ENCODE measurements at places on chromosomes 4 and X.
A peak's percentile ranks its signal among the peaks of the same experiment; 100 is the strongest.

- no peak for DNase-seq
These were observed 98.2 kb downstream of the HPRT1 start for GRCh38 chrX:134558133-134558532.

DNA sequence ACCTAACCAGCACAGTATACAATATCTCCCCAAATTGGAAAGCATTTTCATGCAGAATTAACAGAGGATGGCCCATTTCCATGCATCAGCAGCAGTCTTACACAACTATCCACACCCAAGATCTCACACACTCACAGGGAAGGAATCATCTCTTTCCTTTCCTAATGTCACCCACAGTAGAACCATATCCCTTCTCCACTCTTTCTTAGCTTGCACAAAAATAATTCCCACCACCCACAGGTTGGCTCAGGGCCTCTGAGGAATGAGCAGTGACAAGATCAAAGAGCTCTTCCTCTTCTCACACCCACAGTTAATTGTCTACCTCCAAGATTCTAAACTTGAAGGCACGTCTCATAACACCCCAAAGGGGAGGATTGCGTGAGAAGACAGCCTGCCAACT lies 217.7 kb upstream of the VEGFC start:
- DNase-seq: no peak

- DNase-seq: no peak
These were observed 70.8 kb upstream of the PACRGL start for GRCh38 chr4:20629186-20630106.

- peak; percentile 35 for DNase-seq
These were observed 28.1 kb downstream of the SLC25A43 start for GRCh38 chrX:119427024-119427794.

GRCh38 chr4:5101571-5101970 lies 50.3 kb downstream of the STK32B start:
- DNase-seq: peak; percentile 78

- no peak for DNase-seq
These were observed 68.0 kb upstream of the HELT start for GRCh38 chr4:184950117-184950830.

DNA sequence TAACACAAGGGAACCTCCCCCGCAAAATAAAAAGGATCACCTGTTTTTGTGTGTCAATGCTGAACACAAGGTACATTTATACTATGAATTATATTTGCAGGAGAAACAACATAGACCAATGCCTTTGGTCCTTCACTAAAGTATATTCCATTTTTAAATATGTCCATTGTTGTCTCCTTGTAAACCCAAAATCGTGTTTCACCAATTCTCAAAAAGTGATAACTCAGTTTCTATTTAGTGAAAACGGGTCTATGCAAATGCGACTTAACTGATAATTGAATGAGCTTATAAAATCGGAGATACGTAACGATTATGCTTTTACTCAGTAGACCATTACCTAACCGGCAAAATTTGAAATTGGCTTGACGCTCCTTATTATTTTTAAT lies 2.1 kb downstream of the BRWD3 start:
- no peak for DNase-seq

GRCh38 chrX:17497193-17497592 lies 122.2 kb downstream of the NHS start:
- no peak for DNase-seq

GRCh38 chrX:10549280-10549679 lies 71.1 kb downstream of the MID1 start:
- no peak for DNase-seq

DNA sequence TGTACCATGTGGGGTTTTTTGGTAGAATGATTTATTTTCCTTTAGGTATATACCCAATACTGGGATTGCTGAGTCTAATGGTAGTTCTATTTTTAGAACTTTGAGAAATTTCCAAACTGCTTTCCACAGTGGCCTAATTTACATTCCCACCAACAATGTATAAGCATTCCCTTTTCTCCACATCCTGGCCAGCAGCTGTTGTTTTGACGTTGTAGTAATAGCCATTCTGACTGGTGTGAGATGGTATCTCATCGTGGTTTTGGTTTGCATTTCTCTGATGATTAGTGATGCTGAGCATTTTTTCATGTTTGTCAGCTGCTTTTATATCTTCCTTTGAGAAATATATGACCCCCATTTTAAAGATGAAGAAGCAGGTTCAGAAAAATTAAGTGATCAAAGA lies 153.7 kb downstream of the CBR4 start:
- peak; percentile 44 for DNase-seq

DNA sequence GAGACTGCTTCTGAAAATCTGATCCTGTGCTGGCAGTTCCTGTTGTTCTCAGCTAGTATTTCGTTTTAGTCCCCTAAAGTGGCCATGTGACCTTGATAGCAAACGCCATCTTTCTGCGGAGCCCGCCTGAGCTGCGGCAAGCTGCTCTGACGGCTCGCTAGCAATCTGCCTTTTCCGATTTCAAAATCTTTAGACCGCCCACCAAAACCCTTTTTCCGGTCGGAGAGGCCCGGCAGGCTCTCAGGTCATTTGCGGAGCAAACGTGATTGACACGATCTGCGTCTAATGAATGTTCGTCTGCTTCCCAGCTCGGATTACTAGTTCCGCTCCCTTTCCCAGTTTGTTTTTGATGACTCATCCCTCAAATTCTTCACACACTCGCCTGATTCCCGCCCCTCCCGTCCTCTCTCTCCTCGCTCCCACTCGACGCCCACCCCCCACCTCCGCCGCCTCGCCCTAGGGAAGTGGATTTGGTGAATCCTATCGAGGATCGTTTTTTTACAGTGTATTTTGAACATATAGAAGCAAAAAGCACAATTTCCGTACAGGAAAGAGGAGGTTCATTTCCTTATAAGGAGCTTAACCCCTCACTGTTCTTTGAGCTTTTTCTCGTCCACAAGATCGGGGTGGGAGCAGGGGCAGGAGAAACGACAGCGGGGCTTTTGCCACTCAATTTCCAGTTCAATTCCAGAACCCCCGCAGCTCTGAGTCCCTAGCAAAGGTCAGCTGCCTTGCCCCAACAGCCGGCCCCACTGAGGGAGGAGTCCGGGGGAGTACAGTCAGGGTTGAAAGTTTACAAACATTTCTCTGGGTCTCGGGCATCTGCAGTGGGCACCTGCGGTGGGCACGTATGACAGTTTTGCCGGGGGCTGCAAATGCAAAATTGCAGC lies 37.5 kb downstream of the NLGN3 start:
- peak; percentile 94 for DNase-seq

- DNase-seq: no peak
These were observed 184.5 kb downstream of the ARHGAP10 start for GRCh38 chr4:147916351-147916750.

DNA sequence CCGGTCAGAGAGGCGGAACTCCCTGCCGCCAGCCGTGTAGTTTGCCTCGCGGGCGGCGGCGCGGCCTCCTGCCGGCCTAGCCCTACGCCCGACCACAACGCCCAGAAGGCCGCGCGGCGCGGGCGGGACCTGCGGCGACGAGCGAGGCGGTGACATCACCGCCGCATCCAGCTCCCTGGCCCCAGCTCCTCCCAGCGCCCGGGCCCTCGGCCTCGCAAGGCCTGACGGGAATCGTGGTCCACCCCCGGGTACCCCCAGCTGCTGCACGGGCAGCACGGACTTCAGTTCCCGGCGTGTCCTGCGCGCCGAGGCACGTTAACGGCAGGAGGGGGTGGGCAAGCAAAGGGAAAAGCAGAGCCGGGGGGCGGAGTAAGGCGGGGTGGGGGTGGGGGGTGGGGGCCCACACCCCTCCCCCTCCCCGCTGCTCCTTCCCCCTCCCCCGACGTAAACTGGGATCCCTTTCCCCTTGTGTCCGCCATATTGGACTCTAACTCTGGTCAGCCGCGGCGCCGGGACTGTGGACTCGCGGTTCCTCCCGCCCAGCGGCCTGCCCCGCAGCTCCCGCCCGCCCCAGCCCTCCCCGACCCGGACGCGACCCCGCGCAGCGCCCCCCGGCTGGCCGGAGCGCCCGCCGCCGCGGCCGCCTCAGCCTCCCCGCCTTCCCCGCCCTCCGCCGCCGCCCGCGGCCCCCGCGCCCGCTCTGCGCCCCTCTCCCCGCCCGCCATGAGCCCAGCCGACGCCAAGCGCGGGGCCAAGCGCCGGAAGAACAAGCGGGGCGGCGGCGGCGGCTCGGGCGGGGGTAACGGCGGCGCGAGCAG lies at the start of gene FAM193A:
TSS of gene FAM193A (plus strand) at position 455 of the 818 bp plus-strand sequence. CDS start at position 724, 269 bp downstream.
- DNase-seq: peak; percentile 99

DNA sequence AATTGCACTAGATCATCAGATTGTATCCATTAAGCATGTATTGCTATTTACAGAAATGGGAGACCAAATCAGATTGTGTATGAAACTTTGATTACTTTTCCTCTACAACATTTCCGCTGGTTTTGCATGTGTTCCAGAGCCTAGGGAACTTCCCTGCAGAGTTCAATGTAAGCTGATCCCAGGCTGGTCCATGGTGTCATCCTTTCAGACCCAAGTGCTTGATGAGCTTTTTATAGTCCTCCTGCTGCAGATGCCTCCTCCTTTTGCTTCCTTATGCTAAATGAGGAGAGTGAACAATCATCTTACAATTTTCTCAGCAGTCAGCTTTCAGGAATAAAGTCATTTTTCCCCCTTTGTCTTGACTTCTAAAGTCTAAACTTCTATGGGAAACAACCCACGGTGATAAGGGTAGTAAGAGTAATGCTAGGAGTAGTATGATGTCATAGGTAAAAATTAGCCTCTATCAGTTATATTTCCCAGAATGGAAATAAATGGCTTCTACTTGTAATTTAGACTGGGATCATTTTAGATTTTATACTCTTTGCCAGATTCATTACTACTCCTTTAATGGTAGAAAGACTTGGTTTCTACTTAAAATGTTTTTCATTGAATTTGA lies 55.1 kb upstream of the SLC4A4 start:
- no peak for DNase-seq

- no peak for DNase-seq
These were observed 17.7 kb upstream of the LAMP2 start for GRCh38 chrX:120486786-120487185.

DNA sequence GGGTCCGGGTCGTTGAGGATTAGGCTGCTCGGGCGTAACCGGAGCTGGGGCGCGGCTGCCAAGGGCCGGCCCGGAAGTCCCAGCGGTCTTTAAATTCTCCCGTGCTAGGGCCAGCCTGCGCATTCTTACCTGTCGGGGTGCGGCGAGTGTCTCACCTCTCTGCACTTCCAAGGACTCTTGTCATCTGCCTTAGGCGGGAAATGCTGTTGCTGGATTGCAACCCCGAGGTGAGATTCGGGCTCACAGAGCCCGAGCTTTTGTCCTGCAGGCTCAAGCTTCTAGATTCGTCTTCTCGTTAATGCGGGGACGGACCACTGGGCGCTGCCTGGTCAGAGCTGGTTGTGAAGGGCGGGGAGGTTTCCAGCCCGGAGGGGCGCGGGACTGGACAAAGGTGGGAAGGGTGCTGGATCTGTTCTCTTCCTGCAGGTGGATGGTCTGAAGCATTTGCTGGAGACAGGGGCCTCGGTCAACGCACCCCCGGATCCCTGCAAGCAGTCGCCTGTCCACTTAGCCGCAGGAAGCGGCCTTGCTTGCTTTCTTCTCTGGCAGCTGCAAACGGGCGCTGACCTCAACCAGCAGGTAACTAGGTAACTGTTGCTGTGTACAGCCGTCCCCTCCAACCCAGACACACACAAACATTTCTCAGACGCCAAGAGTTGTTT lies at the start of gene ANKRD37:
TSS of gene ANKRD37 (plus strand) at position 118 of the 662 bp plus-strand sequence. CDS start at position 201, 83 bp downstream.
- DNase-seq: no peak

DNA sequence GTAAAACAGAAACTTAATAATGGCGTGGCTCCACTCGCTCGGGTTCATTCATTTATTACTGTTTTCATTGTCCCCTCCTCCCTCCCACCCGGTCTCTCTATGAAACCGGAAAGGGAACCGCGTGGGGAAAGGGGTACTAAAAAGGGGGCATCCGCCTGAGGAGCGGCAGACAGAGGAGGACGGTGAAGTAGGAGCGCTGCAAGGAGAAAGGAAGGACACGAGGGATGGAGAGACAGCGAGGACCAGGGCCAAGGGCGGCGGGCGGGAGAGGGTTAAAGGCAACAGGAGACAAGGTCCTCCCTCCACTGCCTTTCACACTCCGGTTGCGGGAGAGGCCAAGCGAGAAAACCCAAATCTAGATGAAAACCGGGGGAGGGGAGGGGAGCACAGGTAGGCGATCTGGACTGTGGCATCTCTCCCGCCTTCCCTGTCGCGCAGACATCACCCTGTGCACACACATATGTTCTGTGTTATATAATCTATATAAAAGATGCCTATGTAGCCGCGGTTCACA lies 829 bp downstream of the ELOVL6 start:
- peak; percentile 52 for DNase-seq

DNA sequence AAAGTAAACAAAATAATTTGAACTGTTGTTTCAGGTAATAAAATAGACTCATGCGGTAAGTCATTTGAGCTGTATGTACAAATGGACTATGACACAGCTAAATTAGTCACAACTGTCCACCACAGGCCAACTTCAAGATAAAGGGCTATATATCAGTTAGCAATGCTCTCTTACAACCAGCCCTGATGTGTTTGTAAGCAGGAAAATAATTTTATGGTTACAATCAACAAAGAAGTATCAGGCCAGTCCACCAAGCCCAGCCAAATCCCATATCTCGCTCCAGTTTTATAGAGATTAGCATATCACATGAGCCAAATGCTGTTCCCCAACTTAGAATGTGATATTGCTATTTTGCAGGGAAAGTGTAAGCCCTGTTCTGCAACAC lies 511 bp upstream of the DUSP21 start:
- DNase-seq: no peak

GRCh38 chrX:8955511-8955910 lies 78.4 kb downstream of the FAM9B start:
- no peak for DNase-seq

GRCh38 chrX:75086731-75087195 lies 69.3 kb downstream of the ABCB7 start:
- no peak for DNase-seq

DNA sequence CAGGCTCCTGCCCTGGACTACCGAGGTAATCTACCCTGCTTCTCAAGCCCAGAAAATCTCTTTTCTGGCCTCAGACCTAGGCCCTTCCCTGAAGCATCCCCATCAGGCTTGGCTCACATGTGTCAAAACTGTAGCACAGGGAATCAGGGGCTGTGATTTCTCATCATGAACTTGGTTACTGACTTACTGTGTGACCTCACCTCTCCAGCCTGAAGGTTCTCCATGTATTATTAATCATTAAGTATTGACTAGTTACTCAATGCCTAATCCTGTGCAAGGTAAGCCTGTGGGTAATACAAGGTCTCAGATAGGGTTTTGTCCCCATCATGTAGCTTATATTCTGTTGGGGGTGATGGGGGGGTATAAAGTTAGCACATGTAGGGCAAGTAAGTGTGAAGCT lies 6.8 kb downstream of the SRPX2 start:
- DNase-seq: no peak
